ENCODE measurements at places on chromosomes 5 and 9. TPM values are rescaled to one million over a fixed set of nuclear protein-coding genes. Genes with fewer than 3 reads are reported as not detected.

The NIPAL4 gene
- total RNA-seq = not detected

The KIAA0825 gene
- 5.5 TPM for total RNA-seq

The PCDHB15 gene
- total RNA-seq = under 0.01 TPM

The FNIP1 gene
- total RNA-seq = 88.3 TPM

The ASS1 gene
- total RNA-seq = 225 TPM

The CEP72 gene
- total RNA-seq = 3.6 TPM

The BAAT gene
- not detected for total RNA-seq

The CXCL14 gene
- total RNA-seq = not detected

The CFAP77 gene
- not detected for total RNA-seq

The PCDHGA5 gene
- total RNA-seq = 2.8 TPM

The TPPP gene
- total RNA-seq = 0.66 TPM

The CARD9 gene
- 1.3 TPM for total RNA-seq

The OR1N1 gene
- not detected for total RNA-seq

The PHF24 gene
- under 0.01 TPM for total RNA-seq

The MAMDC2 gene
- 3.2 TPM for total RNA-seq

The SPATA6L gene
- 0.15 TPM for total RNA-seq

The FBN2 gene
- total RNA-seq = 78.2 TPM

The CCL21 gene
- not detected for total RNA-seq

The F2RL1 gene
- 8.6 TPM for total RNA-seq

The POU5F2 gene
- 0.99 TPM for total RNA-seq

The OR1K1 gene
- not detected for total RNA-seq

The DMRT2 gene
- total RNA-seq = not detected

The SHOC1 gene
- under 0.01 TPM for total RNA-seq

The CDKN2B-AS1 gene
- 4.5 TPM for total RNA-seq

The SHC3 gene
- 61.4 TPM for total RNA-seq

The GFPT2 gene
- total RNA-seq = 44.7 TPM

The VCAN gene
- total RNA-seq = 384 TPM

The FAM163B gene
- total RNA-seq = not detected

The ADAMTSL1 gene
- 93.5 TPM for total RNA-seq

The CARTPT gene
- not detected for total RNA-seq

The BHMT gene
- 0.15 TPM for total RNA-seq

The TCERG1 gene
- 25.6 TPM for total RNA-seq

The KIF4B gene
- 0.15 TPM for total RNA-seq

The PCSK5 gene
- 10.1 TPM for total RNA-seq

The GGTA1 gene
- total RNA-seq = not detected

The PCDHB16 gene
- total RNA-seq = 0.15 TPM

The SPOCK1 gene
- 36.1 TPM for total RNA-seq

The RNF183 gene
- not detected for total RNA-seq

The SLC27A6 gene
- 0.15 TPM for total RNA-seq

The PRRX2 gene
- 50.0 TPM for total RNA-seq
